ENCODE measurements at places on chromosomes 13 and 19. TPM values are rescaled to one million over a fixed set of nuclear protein-coding genes. Genes with fewer than 3 reads are reported as not detected.

GRCh38 chr19:10020851-10021250, 7.6 kb downstream of the RDH8 start:
- DNase-seq, result no peak

GRCh38 chr19:5018224-5019015, 49.5 kb downstream of the KDM4B start:
- DNase-seq, result no peak

DNA sequence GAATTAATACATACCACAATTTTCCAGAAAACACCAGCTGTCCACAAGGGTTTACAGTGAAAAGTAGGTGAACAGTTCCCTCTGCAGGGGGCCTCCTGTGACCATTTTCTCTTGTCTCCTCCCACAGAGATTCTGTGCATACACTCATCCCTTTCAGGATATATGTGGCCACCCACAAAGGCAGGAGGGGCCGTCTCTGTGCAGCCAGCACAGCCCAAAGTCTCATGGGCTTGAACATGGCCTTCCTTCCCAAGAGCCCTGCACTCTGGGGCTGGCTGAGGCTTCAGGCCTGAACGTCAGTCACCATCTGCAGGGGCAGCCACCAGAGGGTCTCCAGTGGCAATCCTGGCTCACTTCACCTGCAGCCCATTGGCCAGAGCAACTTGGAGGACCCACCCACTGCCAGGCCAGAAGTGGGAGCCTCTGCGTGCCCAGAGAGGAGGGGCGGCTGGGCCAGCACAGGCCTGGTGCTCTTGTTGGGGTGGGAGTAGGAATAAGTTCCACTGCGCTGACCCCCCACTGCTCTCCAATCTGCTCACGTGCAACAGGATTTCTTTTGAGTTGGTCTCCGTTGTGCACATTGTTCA, 25.1 kb downstream of the TMEM161A start:
- DNase-seq, result no peak

DNA sequence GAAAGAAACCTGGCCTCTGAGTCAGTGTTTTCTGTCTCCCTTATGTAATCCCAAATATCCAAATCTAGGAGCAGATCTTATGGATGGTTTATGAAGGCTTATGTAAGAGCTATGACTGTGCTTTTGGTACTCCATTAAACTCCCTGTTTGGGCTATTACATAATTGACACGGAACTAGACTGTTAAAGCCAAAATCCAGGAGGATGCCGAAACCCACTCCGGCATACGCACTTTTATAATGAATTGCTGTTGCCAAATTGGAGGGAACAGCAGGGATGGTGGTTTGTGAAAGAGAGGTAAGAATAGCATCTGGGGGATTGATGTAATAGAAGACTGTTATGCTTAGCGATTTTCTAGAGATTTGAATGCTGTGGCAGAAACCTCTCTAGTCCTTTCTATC, 2.0 kb downstream of the MTUS2 start:
- DNase-seq, result no peak

- no peak for DNase-seq
Measured at GRCh38 chr19:18252370-18252717, 21.9 kb downstream of the IQCN start.

- DNase-seq, result no peak
Measured at GRCh38 chr13:49985129-49985528, 11.7 kb upstream of the TRIM13 start.

Gene SBK3
- 0.26 TPM for total RNA-seq

Gene IL11
- 0.46 TPM for total RNA-seq

DNA sequence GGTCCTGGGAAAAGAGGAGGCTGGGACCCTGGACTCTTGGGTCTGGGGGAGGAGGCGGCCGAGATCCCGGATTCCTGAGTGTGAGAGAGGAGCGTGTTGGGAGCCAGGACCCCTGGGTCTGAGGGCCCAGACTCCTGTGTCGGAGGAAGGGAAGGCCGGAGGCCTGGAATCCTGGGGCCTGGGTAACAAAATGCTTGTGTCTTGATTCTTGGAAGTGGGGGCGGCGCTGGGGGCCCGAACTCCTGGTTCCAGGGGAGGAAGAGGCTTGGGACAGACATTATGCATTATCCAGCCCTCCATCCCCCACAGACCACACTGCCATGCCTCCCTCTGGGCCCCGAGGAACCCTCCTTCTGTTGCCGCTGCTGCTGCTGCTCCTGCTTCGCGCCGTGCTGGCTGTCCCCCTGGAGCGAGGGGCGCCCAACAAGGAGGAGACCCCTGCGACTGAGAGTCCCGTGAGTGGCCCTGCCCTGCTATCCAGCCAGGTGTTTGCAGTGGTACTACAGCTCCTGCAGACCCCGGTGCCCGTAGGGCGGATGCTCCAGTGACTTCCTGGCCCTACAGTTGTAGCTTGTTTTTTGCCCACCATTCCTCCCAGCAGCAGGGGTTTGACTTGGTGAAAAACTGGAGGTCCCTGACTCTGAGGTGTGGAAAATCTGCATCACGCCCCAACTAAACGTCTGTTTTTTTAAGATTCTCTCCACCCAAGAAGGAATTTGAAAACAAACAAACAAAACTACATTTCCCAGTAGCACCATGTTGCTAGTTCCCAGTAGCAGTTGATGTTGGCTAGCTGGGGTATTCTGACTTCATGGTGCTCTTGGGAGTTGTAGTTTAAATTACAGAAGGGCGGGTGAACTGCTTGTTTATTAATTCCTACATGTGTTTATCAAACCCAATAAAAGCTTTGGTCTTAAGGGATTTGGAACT, 630 bp downstream of the NUCB1 start:
- DNase-seq, result peak; percentile 89
